Heart right ventricle (tissue), 16 donors: ENCODE measurements at places on chromosomes 3 and 15. TPM values are rescaled to one million over a fixed set of nuclear protein-coding genes. Genes with fewer than 3 reads are reported as not detected.

DNA sequence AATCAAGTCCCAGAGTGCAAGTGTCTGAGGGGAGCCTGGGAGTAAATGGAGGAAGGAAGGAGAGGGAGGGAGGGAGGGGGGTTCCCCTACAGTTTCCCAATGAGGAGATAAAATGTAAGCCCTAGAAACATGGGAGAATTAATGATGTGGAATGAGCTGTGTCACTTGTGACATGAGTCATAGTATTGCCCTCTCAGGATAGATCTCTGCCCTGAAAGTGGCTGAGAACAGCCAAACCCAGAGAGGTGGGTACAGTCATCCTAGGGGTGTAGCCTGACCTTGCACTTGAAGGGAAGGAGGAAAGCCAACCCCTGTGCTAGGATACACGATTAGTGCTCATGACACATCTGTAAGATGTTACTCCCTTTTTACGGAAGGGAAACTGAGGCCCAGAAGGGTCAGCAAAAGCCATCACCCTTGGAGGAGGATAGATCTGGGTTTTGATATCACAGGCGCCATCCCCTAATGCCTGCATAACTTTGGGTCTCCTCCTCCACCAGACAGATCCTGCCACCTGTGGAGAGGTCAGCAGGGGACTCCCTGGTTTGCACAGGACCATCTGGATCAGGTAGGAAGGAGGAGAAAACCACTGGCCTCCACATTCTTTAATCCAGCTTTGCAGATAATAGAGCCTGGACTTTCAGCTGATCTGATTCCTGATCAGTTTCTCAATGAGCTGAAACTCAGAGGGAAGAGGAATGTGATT, 23.1 kb upstream of the USP3 start:
- no peak for DNase-seq

- DNase-seq: no peak
Observed at GRCh38 chr3:10774825-10775224, 41.2 kb upstream of the SLC6A11 start.

DNA sequence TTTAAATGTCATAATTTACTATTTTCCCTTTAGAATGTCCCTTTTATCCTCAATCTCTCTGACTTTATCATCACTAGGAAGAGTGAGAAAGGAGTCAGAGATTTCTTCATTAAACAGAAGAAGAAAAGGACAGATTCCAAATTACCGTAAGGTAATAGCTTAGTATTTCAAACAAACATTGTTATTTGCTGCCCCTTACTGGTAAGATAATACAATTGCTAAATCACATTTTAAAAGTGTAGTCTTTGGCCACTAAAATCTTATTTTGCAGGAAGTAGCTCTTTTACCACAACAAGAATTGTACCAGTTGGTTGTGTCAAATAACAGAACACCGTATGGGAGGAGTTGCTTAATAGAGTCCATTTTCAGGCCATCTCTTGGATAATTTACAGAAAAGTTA, 53.7 kb downstream of the CGGBP1 start:
- DNase-seq: no peak

GRCh38 chr15:85587707-85588411, 206.9 kb downstream of the KLHL25 start:
- no peak for DNase-seq

The RBSN gene
- total RNA-seq: 23.8 TPM
